Small intestine (tissue), 16 donors: ENCODE measurements at places on chromosomes 16 and 17.
A peak's percentile ranks its signal among the peaks of the same experiment; 100 is the strongest.

DNA sequence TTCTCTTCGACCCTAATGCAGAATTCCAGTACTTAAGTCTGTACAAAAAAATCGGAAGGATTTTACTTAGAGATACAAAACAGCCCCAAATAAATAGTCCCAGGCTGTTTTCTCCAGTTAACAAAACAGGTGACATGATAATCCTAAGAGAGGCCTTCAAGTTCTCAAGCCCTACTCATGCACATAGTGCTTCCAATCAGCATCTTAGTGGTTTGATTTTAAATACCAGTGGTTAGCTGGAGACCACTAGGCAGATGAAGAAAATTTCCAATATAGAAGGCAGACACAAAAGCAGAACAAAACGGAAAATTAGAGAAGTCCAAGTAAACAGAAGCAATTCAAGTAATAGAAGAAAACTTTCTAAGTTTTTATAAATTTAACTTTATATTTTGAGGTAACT is 5.2 kb upstream of the OR4D2 start:
- DNase-seq = no peak

- no peak for DNase-seq
Measured at GRCh38 chr16:57906382-57907316, 64.3 kb downstream of the CNGB1 start.

DNA sequence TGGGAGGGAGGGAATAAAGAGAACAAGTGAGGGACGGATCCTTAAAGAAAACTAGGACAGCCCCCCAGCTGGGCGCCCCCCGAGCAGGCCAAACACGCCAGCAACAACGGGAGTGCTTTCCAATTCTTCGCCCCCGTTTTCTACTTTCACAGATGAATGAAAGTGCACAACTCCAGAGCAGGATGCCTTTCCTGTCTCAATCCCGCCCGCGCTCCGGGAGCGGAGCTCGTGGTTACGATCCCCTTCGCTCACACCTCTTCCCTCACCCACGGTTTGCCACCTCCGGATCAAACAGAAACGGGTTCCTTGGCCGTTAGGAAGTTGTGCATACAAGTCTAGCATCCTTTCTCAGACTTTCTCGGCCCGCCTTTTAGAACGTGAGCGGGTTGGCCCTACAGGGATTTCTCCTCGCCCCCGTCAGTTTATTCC is 680 bp downstream of the SKA2 start:
- peak; percentile 44 for DNase-seq

DNA sequence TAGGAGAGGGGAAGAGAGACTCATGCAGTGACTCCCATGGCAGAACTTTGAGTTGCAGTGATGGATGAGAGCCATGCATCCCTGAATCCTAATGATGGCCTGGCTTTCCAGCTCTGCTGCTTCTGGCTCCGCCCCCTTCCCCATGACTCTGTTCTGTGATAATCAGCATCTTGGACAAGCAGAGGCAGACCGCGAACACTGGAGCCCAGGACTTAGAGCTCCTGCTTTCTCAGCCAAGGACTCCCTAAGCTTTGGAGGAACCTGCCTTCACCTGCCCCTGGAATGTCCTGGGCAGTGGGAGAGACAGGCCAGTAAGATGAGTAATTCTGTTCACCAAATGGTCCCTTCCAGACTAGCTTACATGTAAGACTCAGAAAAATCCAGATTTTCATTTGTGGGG is 12.5 kb downstream of the CCDC92B start:
- DNase-seq = no peak

DNA sequence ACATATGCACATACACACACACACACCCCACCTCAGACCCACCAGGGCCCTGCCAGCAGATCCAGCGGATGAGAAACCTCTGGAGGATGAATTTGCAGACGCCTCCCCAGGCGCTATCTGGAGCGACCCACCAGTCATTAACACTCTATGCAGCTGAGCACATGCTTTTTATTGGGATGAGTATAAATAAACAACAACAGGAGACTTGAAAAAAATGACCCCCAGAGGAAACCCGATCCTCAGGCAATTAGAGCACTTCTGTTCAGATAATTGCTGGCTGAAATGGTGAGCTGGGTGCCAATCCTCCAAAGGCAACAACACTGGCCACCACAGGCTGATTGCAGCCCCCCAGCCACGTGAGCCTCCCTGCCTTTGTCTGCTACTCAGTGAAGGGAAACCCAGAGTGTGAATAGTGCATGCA is 32.9 kb downstream of the DYNLRB2 start:
- DNase-seq = no peak

- no peak for DNase-seq
Measured at GRCh38 chr17:61812747-61813146, 50.6 kb downstream of the BRIP1 start.

DNA sequence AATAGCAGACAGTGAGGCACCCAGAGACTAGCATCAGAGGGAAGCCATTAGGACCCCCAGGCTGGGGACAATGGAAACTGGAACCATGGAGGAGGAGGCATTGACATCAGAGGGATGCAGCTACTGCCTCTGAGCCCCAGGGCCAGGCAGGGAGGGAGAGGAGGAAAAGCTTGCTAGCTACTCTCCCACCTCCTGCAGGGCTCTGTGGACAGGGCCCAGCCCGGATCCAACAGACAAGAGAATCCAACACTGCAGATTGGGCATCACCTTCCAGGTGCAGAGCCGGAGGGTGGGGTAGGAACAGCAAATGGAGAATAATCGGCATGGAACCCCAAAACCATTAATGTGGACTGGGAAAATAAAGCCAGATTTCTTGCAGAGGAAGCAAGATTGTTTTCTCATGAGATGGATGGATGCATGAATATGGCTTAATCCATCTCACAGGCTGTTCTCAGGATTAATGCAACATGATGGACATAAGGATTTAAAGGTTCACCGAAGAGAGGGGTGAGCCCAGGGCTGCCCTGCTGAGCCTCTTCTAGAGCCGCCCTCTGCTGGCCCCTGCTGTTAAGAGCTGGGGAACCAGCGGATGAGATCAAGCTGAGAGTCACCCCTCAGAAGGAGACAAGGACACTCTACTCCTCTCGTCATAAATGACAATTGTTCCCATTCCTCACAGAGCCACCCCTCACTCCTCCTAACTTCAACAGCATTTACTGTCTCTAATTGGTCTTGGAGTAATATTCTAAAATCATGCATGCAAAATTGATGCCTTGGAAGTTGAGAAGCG is 48.8 kb downstream of the DNAH3 start:
- DNase-seq = peak; percentile 41

- no peak for DNase-seq
Measured at GRCh38 chr17:61980535-61980934, 52.8 kb upstream of the INTS2 start.

GRCh38 chr17:74779948-74780400 is 3.8 kb upstream of the NAT9 start:
- DNase-seq = no peak

DNA sequence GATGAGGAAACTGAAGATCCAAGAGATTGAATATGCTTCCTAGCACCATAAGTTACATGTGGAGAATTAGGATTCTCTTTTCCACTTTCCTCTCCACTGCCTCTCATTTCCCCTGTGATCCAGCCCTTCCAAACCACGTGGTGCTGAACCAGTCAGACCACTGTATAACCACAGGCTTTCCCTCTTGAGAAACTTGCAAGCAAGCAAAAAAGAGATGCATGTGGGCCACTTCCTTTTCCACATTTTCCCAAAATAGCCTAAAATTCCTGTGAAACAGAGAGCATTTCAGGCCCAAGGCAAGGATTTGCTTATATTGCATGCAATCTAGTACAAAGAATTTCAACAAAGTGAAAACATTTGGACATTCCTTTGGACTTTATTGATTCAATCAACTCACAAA is 59.3 kb upstream of the KSR1 start:
- DNase-seq = no peak

GRCh38 chr16:68238029-68238345 is 2.1 kb upstream of the ESRP2 start:
- no peak for DNase-seq

- DNase-seq = no peak
Measured at GRCh38 chr17:20262226-20263114, 204.9 kb downstream of the LGALS9B start.

DNA sequence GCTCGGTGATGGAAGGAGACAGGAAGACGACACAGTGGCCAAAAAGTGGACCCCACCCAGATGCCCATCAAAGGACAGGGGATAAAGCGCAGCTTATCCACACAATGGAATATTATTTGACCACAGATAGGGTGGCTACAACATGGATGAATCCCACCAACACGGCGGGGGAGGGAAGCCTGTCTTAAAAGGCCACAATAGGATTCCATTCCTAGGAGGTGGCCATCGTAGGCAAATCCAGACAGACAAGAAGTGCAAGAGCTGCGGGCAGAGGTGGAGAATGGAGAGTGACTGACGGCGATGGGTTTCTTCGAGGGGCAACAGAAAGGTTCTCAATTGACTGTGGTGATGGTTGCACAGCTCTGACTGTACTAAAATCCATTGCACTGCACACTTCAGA is 16.0 kb downstream of the SLC38A8 start:
- no peak for DNase-seq

GRCh38 chr17:47257651-47258339 is 4.2 kb downstream of the ITGB3 start:
- no peak for DNase-seq

GRCh38 chr17:63082952-63083351 is 116.9 kb downstream of the TANC2 start:
- DNase-seq = no peak

GRCh38 chr17:57715981-57716380 is 29.1 kb downstream of the CCDC182 start:
- no peak for DNase-seq

DNA sequence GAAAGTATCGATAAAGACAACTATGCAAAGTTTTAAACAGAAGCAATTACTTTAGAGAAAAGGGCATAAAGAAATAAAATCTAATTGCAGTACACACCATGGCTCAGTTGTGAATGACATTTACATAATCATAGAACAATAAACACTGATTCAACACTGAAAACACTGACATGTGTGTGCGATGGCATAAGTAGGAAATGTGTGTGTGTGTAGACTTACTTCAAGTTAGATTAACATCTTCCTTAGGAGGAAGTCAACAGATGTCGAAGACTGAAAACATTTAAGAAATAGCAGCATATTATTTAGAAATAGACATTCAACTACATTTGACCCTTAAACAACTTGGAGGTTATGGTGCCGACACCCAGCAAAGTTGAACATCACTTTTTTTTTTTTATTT is 172.4 kb downstream of the STX8 start:
- DNase-seq = no peak

DNA sequence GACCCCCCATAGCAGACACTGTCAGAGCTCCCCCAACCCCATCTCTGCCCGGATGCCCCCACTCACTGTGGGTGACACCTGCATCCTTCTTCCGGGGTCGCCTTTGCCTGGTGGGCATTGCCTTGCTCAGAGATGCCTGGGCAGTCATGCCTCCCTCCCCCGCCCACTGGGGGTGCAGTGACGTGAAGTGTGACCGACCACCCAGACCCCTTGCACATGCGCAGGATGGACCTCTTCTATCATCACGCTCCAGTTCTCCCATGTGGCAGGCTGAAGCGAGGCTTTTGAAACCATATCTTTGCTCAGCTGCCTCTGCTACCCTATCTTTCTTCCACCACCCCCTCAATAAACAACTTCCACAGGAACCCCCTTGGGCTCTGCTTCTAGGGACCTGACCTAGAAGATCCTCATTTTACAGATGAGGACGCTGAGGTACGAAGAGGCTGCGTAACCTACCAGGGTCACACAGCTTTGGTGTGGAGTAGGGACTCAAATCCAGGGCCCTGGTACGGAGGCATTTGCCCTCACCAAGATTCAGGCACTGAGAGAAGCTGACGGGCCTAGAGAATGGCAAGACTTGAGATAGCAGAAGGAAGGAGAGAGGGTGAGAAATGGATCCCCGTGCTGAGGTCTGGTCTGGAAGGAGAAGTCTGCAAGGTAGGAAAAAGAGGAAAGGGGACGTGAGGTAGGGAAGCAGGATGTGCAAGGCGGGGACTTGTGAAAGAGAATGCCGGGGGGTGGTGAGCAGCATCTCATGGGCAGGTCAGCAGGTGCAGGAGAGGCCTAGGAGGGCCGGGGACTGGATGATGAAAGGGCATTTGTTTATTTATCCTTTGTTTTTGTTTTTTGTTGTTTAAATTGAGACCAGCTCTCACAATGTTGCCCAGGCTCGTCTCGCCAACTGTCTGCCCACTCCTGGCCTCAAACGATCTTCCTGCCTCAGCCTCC is 14.4 kb downstream of the NLRC5 start:
- no peak for DNase-seq

GRCh38 chr16:89921131-89921701 is 1.9 kb upstream of the TUBB3 start:
- DNase-seq = no peak

- DNase-seq = no peak
Measured at GRCh38 chr17:37490638-37491614, 1.2 kb downstream of the DUSP14 start.

DNA sequence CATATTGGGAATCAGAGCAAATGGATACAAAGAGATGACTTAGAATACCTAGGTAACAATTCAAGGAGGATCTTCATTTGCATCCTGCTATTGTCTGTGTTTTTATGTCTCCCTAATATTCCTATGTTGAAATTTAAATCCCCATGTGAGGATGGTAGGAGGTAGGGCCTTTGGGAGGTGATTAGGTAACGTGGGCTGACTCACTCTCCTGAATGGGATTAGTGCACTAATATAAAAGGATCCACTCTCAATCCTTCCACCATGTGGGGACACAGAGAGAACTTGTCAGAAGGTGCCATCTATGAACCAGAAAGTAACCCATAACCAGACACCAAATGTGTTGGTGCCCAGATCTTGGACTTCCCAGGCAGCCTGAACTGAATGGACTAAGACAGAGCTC is 83.4 kb downstream of the CDH8 start:
- no peak for DNase-seq

- DNase-seq = no peak
Measured at GRCh38 chr17:73890831-73891405, 246.7 kb upstream of the SDK2 start.

GRCh38 chr17:67018471-67019434 is 25.6 kb upstream of the CACNG1 start:
- DNase-seq = no peak

- peak; percentile 28 for DNase-seq
Measured at GRCh38 chr16:87368029-87368770, 15.4 kb downstream of the FBXO31 start.

DNA sequence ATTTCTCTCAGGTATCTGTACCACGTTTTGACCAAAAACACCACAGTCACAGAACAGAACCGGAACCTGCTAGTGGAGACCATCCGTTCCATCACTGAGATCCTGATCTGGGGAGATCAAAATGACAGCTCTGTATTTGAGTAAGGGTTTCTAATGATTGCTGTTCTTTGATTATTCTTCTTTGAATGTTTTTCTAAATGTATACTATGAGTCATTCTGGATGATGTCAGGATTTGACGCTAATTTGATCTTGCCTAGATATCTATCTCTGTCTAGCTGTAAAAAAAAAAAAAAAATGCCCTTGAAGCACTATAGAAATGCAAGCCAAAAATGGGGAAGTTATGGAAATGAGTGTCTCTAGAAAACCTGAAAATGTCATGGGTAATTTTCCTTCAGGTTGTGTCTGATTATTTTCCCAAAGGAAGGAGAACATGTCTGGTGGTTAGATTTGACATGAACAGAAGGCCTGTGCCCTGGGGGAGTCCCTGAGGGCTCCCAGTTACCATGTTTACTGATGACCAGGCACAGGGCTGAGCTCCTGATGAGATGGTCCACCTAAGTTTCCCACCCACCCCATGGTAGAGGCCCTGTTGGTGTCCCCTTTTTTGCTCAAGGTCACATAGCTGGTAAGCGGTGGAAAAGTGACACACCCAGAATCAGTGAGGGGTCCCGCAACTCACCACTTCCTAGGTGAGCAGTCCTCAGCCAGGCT is 13.6 kb downstream of the CLEC16A start:
- no peak for DNase-seq
